ENCODE measurements at places on chromosomes 5 and 9. TPM values are rescaled to one million over a fixed set of nuclear protein-coding genes. Genes with fewer than 3 reads are reported as not detected.
A peak's percentile ranks its signal among the peaks of the same experiment; 100 is the strongest.

GRCh38 chr5:89283728-89284493 is 400.9 kb upstream of the MEF2C start:
- no peak overlapping the region for H3K27ac ChIP-seq
- H3K36me3 ChIP-seq: no peaks in the 10 kb centered on the region
- no peaks in the 10 kb centered on the region for H3K4me1 ChIP-seq
- no peaks in the 10 kb centered on the region for H3K27me3 ChIP-seq
- H3K4me3 ChIP-seq: no peak overlapping the region

DNA sequence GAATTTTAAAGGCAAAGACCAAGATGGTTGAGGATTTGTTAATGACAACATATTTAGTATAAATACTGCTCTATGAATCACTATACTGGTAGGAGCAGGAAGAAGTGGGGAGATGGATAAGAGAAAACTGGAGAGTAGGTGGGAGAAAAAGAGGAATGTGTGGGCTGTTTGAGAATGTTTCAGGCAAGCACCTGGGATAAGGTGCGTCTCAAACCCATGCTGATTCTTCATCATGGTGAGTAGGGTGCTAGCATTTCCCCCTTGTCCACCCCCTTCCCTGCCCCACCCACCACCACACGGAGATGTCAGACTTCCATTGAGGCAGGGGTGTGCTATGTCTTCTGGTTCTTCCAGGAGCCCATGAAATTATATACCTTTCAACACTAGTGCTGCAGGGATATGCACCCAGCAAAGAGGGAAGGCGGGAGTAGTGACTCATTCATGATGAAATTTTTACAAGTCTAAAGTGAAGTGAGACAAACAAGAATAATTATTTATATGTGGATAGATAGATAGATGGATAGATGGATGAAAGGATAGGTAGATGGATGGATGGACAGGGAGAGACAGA is 54.3 kb downstream of the MTX3 start:
- no peaks in the 10 kb centered on the region for H3K27me3 ChIP-seq
- H3K4me3 ChIP-seq: no peak overlapping the region
- H3K27ac ChIP-seq: no peak overlapping the region
- no peak for DNase-seq

DNA sequence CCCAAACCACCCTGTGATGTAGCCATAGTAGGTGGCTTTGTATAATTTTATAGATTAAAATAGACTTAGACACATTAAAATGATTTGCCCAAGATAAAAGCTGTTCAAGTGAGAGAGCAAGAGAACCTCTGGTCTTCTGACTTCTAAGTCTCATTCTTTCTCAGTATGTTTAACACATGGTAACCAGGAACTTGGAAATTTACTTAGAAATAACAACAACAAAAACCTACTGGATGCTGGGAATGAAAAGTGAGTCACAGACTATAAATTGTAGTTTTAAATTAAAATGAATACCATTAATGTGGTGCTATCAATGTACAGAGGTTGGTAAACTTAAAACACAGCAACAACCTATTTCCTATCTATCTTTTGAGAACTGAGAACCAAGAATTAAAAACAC is 30.4 kb downstream of the HMGCR start:
- H3K27me3 ChIP-seq: no peaks in the 10 kb centered on the region
- no peak for DNase-seq
- H3K27ac ChIP-seq: peak overlapping the region; percentile 14
- no peaks in the 10 kb centered on the region for H3K4me1 ChIP-seq

DNA sequence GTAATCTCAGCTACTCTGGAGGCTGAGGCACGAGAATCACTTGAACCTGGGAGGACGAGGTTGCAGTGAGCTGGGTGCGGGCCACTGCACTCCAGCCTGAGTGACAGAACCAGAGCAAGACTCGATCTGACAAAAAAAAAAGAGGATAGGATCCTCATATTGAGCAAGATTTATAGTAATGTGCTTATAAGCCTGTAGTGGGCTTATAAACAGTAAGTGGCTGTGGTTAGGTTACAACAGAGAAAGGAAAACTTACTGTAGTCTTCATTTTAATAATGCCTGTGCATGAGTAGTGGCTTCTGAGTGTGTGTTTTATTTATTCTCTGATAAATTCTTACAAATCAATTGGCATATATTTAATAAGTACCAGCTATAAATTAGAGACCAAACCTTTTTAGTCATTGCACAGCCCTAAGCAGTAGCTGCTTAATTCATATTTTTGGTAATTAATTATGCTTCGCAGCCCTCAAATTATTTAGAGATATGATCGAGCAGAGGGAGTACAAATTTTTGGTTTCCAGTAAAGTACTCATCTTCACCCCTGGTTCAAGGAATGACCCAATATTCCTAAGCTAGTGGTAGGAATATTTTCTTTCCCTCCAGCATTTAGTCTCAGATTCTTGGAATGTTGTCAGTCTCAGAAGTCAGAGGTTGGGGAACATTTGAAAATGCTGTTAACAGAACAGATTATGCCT is 73.8 kb upstream of the KLF9 start:
- no peak overlapping the region for H3K27ac ChIP-seq
- H3K4me1 ChIP-seq: peaks cover 15% of the 10 kb centered on the region
- H3K27me3 ChIP-seq: peaks cover 2% of the 10 kb centered on the region
- no peak for DNase-seq

- H3K27me3 ChIP-seq: no peaks in the 10 kb centered on the region
- no peak overlapping the region for H3K4me3 ChIP-seq
- H3K36me3 ChIP-seq: no peaks in the 10 kb centered on the region
- no peak overlapping the region for H3K27ac ChIP-seq
- no peak for DNase-seq
- H3K4me1 ChIP-seq: no peaks in the 10 kb centered on the region
These were observed 101.0 kb downstream of the TMEM232 start for GRCh38 chr5:110625376-110625999.

GRCh38 chr5:179601871-179602625 is 21.4 kb downstream of the HNRNPH1 start:
- H3K4me3 ChIP-seq: no peak overlapping the region
- peak overlapping the region; percentile 6 for H3K27ac ChIP-seq

The ELOVL7 gene
- 0.34 TPM for total RNA-seq

The IFNA2 gene
- not detected for total RNA-seq

The PHYHD1 gene
- total RNA-seq: 0.68 TPM

All from activated CD8-positive, alpha-beta T cell treated with anti-CD3 and anti-CD28 coated beads, Interleukin-2, amount 10 ng/mL, durations not matched to agents 7 days and 5 days (primary cell).